ENCODE measurements at places on chromosomes 3 and 15.

DNA sequence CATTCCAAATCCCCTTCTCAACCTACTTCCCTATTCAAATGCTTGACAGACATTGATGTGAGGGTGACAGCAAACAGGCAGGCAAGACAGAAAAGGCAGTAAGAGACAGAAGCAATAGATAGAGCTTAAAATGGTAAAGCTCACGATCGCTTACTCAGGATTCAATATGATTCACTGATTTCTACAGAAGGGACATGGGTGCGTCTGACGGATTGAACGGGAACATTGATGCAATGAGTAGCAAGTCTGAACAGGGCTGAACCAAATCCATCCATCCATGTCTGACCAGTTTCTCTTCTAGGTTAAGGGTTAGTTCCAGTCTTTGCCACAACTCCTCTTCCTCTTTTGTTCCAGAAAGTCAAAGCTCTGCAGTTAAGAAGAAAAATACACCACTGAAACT, 35.1 kb downstream of the P2RY1 start:
- no peak for DNase-seq

DNA sequence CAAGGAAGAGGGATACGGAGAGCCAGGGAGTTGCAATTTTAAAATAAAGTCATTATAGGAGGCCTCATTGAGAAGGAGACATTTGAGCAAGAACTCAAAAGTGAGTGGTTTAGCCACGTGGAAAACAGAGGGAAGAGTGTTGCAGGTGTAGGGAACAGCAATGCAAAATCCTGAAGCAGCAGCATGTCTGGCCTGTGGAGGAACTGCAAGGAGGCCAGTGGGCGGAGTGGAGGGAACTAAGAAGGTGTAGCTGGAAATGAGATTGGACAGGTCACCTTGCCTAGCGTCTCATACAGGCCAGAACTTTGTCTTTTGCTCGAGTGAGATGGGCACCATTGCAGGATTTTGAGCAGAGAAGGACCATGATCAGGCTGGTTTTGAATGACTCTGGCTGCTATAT, 34.9 kb downstream of the SAXO2 start:
- no peak for DNase-seq

GRCh38 chr3:4712109-4712508, 219.0 kb downstream of the ITPR1 start:
- no peak for DNase-seq

- no peak for DNase-seq
Measured at GRCh38 chr3:14480207-14481017, 59.7 kb downstream of the GRIP2 start.

GRCh38 chr3:170098753-170099152, 61.0 kb downstream of the GPR160 start:
- no peak for DNase-seq

GRCh38 chr15:33198541-33198940, 4.0 kb upstream of the FMN1 start:
- no peak for DNase-seq

- no peak for DNase-seq
Measured at GRCh38 chr3:94693997-94694640, 631.3 kb downstream of the NSUN3 start.

GRCh38 chr15:81520480-81520879, 146.5 kb upstream of the TMC3 start:
- DNase-seq: no peak

DNA sequence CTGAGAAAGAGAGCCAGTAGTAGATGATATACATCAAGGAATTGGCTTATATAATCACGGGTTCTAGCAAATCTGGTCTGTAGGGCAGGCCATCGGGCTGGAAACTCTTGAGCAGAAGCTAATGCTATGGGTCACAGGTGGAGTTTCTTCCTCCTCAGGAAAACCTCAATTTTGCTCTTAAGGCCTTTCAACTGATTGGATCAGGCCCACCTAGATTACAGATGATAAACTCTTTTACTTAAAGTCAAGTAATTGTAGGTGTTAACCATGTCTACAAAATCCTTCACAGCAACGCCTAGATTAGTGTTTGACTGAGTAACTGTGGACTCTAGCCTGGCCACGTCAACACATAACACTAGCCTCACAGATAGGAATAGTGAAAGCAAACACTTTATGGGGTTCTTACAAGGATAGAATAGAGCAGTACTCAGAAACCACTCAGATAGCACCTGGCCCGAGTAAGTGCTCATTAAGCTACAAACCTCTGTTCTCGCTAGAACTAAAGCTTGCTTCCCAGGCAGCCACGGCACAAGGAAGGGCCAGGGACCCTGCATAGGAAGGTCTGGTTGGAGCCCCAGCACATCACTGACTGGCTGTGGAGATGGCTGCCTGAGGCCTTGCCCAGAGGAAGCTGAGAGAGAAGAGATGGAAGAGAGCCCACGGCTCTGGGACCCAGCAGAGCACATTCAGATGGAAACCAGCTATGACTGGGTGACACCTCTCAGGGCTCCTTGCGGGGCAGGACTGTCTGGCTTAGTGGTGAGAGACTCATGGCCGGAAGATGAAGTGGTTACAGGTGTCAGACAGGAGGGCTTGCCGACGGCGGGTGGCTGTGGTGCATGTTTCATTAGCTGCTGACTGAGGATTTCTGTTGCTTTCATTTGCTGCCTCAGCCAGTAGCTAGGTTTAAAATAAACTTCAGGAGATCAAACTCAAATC, 202.5 kb upstream of the TLE3 start:
- DNase-seq: no peak

GRCh38 chr15:99282121-99282520, 30.8 kb downstream of the LRRC28 start:
- no peak for DNase-seq

GRCh38 chr15:101609742-101610610, 42.2 kb downstream of the TM2D3 start:
- no peak for DNase-seq

DNA sequence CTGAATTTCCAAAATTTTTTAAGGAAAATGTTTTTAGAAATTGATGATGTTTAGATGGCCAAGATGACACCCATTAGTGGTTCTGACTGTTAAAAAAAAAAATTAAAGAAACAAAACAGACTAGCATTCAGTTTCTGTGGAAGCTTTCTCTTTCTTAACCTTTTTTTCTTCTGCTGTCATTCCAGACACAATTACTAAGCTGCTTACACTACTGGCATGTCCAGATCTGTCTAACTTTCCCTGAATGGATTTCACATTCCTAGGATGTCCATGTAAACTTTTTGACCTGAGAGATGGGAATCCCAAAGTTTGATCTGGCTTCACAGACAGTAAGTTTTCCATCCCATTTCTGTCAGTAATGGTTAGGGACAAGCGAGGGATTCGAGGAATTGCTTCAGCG, 10.3 kb upstream of the MTMR10 start:
- no peak for DNase-seq

- no peak for DNase-seq
Measured at GRCh38 chr15:32669896-32670611, 28.5 kb downstream of the SCG5 start.

- no peak for DNase-seq
Measured at GRCh38 chr3:148718982-148719862, 21.5 kb downstream of the AGTR1 start.

DNA sequence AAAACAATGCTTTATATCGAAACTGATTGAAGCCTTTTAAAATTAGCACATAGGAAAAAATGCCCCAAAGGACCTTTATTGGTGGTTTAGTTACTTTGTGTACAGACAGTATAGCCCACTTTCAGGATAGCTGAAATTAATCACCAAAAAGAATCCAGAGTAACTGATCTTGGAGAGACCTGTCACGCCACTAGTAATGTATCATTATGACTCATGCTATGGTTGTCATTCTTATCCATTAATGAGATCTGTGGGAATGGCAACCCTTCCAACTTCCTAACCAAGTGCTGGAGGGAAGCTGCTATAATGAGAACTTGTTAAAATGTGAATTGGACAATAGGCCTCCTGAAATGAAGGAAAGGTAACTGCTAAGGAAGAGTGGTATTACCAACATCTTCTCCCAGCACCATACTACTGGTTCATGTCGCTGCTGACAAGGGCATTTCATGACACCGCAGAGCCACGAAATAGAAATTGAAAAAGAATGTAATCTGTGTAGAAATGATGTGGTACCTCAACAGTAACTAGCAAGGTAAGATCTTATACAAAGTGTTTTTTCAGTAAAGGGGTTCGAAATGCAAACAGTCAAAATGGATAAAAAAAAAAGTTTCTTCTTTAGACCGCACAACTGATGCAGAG, 7.1 kb upstream of the EMC4 start:
- no peak for DNase-seq

- no peak for DNase-seq
Measured at GRCh38 chr15:47570881-47571640, 146.2 kb upstream of the SEMA6D start.

DNA sequence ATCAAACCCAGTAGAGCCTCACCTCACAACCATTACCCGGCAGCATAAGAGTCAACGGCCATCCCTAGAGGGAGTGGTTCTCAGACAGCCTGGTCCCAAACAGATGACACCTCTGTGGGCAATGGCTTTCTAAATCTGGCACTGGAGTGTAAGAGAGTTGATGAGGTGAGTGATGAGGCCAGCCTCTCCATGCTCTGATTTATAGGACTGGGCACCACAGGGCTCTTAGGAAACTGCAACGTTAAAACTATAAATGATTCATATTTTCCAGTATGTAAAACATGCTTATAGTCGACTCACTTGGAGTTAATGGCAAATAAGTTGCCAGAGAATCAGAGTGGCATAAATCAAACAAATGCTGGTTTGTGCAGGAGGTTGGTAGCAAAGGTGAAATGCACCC, 187.7 kb downstream of the GREM1 start:
- no peak for DNase-seq

GRCh38 chr3:69226071-69226470, 103.7 kb upstream of the LMOD3 start:
- DNase-seq: no peak

DNA sequence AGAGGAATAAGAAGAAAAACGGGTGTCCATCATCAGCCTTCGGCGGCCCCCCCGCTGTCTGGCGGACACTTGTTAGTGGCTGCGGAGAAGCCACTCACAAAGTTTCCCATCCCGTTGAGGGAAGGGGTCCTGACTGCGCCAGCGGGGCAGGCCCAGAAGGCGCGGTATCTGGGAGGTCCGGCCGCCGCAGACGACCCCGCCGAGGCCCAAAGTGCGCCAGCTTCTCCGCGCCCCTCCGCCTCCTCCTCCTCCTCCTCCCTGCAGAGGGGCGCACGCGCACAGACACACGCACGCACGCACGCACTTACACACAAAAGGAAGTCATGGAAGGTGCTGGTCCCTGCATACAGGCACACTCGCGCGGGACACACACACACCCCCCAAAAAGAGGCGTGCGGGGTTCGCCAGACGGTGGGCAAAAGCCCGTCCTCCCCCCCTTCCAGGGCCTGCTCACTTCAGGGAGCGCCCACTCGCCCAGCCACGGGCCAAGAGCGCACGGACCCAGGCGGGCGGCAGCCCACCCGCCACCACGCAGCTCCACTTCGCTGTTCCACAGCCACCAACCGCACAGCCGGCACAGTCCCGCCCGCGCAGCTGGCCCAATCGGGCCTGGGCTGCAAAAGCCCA, 18.0 kb downstream of the ZNF148 start:
- no peak for DNase-seq

- no peak for DNase-seq
Measured at GRCh38 chr3:185559706-185560090, 7.3 kb upstream of the LIPH start.

DNA sequence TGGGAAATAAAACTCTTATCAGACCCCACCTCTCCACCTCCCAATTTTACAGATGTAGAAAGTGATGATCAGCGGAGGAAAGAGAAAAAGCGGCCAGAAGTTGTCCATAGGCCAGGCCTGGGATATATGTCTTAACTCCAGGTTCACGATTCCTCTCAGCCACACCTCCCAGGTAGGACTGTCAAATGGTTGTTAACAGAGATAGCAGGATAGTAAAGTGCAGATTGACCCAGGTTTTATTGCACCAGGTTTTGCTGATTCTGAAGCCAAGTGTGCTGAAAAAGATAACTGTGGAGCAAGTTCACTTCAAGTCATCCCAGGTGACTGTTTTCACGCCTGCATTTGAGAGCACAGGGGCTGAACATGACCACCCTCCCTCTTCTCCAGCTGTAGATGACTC, 36.1 kb downstream of the LSM3 start:
- no peak for DNase-seq

GRCh38 chr15:95869920-95870319, 460.6 kb upstream of the NR2F2 start:
- DNase-seq: no peak

DNA sequence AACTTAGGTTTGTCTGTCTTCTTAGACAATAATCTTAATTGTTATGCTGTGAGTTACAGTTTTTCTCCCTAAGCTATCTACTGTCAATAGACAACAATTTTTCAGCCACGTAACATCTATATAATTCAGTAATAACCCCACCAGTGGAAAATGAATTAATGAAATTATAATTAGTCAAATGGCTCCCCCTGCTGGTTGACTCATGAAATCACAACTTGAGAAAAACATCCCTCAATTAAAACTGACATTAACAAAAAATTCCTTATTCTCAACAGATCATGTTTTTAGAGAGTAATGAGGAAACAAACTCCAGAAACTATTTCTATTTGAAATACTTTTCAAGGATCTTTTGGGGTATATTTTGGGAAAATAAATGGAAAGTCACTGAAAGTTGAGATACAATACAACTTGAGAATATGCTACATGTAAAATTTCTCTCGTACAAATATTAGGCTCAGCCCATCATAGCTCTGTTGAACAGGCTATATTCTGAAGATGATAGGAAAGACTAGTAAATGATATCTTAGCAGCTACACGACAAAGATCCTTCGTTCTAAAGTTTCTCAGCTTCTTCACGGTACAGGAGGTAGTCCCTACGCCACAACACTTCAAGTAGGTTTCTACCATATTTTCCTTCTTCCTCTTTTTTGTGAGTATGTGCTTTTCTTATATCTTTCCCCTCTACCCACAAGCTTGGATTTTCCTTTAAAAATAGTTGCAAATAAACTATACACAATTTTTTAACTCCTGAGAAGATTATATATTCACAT, 20.7 kb downstream of the PPP1R2 start:
- no peak for DNase-seq

DNA sequence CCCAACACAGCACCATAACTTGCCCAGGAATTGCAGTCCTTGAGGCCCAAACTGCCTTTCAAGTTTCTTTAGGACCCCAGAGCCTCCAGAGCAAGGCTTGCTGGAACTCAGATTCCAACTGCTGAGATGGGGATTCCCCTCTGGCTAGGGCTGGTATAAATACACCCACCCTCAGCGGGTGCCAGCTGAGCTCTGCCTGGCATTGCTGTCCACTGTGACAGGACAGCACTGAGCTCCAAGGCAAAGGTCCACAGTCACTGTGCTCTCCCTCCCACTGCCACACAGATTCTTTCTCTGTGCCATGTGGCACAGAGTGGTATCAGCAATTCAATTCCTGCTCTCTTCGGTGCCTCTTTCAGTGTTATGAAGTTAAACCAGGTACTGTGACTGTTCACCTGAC, 304.2 kb upstream of the LMCD1 start:
- no peak for DNase-seq

DNA sequence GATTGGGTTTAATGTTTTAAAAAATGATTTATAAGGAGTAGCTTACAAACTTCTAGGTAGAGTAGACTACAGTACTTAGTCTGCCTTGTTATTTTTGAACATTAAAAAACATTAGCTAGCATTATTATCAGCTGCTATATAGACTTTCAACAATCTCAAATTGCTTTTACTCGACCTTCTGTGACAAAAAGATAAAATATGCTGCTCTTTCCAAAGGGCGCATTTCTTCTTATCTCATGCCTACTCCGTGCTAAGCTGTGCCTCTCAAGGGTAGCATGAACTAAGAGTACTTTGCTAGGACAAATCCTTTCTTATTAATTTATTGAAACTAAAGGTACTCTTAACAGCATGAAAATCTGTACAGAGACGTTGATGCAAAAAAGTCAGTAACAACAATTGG, 71.3 kb downstream of the SPRED1 start:
- DNase-seq: no peak

Measured in NCI-H1417 treated with DMSO at 0.1 percent for 48 hours (cell line).